NCI-H2081 (cell line): ENCODE measurements at places on chromosomes 5 and 9.

- DNase-seq = no peak
Observed at GRCh38 chr5:74261421-74261820, 379.1 kb downstream of the ENC1 start.

- DNase-seq = no peak
Observed at GRCh38 chr5:86917117-86917579, 299.4 kb downstream of the COX7C start.

GRCh38 chr5:127085796-127086195 lies 12.5 kb upstream of the C5orf63 start:
- DNase-seq = no peak

DNA sequence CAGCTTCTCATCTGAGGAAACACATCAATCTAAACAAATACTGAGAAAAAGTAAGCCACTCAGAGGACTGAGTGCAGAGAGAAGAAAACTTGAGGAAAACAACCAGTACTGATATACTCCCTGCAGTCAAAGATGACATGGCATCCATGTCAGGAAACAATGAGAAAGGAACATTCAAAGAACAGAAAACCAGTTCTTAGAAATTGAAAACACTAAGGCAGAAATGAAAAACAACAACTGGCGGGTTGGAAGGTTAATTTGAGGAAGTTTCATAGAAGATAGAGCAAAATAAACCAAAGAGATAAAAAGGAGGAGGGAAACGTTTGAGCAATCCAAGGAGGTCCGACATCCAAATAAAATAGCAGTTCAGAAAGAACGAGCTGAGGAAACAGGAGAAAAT lies 475.2 kb downstream of the HINT1 start:
- no peak for DNase-seq

- no peak for DNase-seq
Observed at GRCh38 chr5:96117771-96118651, 156.4 kb upstream of the ELL2 start.

GRCh38 chr5:170746075-170746960 lies 37.2 kb upstream of the GABRP start:
- DNase-seq = no peak

DNA sequence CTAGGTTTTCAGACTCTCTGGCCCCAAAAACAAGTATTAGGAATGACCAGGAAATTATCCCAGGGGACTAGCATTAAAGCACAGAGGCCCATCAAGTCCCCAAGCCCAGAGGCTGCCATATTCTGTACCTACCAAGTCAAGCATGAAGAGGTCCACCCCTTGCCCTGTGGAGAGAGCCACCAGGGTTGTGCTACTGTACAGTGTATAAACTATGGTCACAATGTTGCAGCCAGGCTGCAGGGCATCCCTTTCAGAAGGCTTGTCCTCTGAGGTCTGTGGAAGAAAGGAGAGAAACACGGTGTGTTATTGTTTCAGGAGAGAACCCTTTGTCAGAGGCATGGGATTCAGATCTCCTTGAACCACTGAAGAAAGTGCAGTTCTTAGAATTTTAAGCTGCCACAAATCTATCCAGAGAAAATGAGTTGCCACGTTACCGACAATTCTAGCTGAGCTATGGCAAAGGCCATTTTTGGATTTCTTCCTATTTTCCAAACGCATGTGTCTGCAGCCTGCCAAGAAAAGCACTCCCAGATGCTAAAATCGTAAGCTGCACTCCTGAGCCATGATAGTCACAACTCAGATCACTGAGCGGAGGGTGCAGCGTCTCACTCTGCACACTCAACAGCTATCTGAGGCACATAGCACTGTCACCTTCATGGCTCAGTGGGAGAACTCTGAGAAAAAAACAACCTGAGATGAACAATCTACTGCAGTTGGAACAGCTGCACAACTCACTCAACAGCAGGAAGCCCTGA lies 45.5 kb upstream of the SPATA31E1 start:
- no peak for DNase-seq

GRCh38 chr9:89309608-89310474 lies 1.2 kb upstream of the CKS2 start:
- no peak for DNase-seq

- no peak for DNase-seq
Observed at GRCh38 chr9:30482499-30482898, 1901.9 kb upstream of the ACO1 start.

GRCh38 chr9:101247297-101247696 lies 137.5 kb downstream of the BAAT start:
- DNase-seq = no peak

GRCh38 chr5:150489360-150490295 lies 18.3 kb upstream of the NDST1 start:
- DNase-seq = no peak

GRCh38 chr5:154465169-154465568 lies 12.9 kb downstream of the HAND1 start:
- DNase-seq = no peak

DNA sequence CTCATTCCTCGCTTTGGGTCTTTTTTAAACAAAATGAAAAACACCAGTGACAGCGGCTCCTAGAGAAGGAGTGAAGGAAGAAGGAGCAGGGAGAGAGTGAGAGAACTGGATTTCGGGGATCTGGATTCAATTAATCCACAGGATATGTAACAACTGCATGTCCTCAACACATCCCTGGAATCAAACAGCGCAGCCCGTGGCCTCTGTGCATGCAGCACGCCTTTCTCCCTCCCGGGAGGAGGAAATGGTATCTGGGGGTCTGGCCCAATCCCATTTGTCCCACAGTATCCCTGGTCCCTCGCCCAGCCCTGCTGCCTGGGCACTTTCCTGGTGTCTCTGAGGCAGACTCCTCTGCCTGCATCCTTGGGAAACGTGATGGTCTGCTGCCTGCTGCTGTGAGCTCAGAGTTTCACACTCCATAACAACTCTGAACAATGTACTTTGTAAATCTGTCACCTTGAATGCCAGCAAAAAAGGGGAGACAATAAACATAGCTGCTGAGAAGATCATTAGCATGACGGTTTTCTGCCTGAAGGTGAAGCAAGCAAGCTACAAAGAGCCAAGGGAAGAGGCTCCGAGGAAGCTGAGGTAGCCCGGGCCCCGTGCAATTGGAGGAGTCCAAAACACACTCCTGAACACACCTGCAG lies 56.1 kb downstream of the PTCH1 start:
- no peak for DNase-seq

- no peak for DNase-seq
Observed at GRCh38 chr9:114289571-114290481, 33.1 kb upstream of the ORM1 start.

- DNase-seq = no peak
Observed at GRCh38 chr5:172834415-172835289, 601 bp downstream of the ERGIC1 start.

- DNase-seq = peak; percentile 51
Observed at GRCh38 chr9:8857068-8857925, 1057.7 kb upstream of the DMAC1 start.

- no peak for DNase-seq
Observed at GRCh38 chr5:59795141-59795540, 98.4 kb downstream of the PDE4D start.

- DNase-seq = no peak
Observed at GRCh38 chr9:109013679-109014607, 644 bp upstream of the CTNNAL1 start.

- no peak for DNase-seq
Observed at GRCh38 chr5:32027093-32027716, 146.9 kb downstream of the GOLPH3 start.

DNA sequence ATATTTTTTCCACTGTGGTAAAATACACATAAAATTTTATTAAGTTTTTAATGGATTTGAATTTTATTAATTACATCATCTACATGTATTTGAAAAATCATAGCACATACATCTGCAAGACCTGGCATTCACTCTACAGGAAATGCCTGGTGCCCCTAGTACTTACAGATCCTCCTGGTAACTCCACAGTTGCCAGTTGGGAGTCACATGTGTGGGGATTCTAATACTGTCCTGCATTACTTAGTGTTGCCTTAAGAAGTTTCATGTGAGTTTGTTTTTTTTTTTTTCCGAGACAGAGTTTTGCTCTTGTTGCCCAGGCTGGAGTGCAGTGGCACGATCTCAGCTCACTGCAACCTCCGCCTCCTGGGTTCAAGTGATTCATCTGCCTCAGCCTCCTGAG lies 18.1 kb downstream of the KDM3B start:
- DNase-seq = no peak
